ENCODE measurements at places on chromosomes 13 and 19. TPM values are rescaled to one million over a fixed set of nuclear protein-coding genes. Genes with fewer than 3 reads are reported as not detected.

PNKP gene
- 33.9 TPM for polyA plus RNA-seq

CDKN2D gene
- polyA plus RNA-seq: 130 TPM

PBX4 gene
- polyA plus RNA-seq: 11.8 TPM

CPB2 gene
- polyA plus RNA-seq: not detected

GRCh38 chr13:73820688-73821087, 313.5 kb downstream of the KLF12 start:
- DNase-seq: no peak
